ENCODE measurements at places on chromosomes 16 and 17.

GRCh38 chr16:71837150-71837549 lies 8.6 kb upstream of the ATXN1L start:
- no peak for DNase-seq

- no peak for DNase-seq
Observed at GRCh38 chr16:57343221-57343620, 15.4 kb upstream of the CCL22 start.

GRCh38 chr17:13647543-13648021 lies 45.9 kb upstream of the HS3ST3A1 start:
- no peak for DNase-seq

DNA sequence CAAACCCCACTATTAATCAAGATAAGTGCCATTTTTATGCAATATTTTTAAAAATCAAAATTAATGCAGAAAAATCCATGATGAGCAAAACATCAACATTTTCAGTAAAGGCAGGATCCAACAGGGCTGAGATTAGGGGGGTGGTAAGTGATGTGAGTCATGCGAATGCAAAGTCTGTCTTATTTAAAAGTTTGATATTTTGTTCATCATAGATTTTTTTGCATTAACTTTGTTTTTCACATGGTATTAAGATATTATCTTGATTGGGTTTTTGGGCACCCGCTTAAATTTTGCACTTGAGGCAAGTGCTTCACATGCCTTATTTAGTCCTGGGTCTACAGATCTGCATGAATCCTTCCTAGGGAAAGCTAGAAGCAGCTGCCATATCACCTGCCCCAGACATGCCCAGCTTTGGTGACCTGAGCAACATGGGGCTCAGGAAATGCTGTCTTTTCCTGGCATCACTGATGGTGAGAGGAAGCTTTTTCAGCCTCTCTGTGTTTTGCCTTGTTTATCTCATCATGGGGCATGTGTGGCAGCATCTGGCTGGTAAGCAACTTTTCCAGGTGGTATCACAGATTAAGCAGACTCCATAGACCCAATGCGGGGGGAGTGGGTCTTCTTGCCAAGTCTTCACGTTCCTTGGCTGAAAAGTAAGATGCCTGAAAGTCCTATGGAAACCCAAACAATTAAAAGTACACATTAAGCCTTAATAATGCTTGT lies 57.6 kb upstream of the NFAT5 start:
- DNase-seq = no peak
